ENCODE measurements at places on chromosomes 13 and 19.

DNA sequence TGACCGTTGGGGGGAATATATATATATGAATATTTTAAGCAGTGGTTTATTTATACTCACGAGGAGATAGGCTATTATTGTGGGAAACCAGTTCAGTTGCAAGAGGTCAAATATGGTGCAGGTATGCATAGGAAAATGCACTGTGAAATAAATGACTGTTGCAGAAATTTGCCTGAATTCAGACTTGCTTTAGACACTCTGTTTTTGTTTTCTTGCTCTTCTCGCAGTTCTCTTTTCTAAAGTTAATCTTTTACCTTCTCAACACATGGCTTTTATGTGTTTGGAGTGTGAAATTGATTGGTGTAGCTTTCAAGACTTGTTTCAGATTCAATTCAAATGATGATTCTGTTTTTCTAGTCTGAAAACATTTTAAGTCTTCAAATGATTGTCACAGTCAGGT is 109.7 kb downstream of the LRCH1 start:
- DNase-seq = no peak

DNA sequence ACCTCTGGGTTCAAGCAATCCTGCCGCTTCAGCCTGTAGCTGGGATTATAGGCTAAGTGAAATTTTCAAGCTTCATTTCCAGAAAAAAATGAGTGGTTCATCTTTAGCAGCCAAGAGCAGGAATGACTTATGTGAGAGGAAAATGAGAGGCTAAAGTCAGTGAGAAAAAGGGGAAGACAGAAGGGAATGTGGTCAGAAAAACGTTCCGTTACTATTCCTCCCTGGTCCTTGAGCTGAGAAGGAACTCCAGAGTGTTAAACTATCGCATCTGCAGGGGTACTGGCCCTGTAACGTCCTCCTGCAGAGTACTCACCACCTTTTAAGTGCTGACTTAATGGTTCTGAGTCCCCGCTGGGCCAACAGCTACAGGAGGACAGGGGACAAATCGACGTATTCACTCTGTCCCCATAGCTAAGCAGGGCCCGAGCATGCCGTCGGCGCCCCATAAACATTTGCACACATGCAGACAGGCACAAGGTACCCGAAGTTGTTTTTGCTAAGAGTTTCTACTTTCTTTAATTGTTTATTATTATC is 88.1 kb downstream of the FLT1 start:
- DNase-seq = no peak

DNA sequence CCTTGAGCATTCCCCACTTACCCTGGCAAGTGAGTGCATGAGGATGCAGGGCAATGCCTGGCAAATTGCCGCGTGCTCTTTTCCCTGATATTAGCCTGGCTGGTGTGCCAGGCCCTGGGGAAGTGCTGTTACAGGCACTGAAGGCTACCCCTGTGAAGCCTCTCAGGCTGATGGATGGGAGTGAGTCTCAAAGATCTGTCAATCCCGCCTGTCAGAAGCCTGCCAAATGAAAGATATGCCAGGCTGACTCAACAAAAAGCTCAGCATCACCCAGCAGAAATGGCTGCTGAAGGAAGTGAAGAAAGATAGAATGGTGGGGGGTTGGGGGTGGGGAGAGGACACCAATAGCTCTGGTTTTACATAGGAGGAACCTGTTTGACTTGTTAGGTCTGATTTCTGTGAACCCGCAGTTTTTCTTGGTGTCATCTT is 112.1 kb downstream of the LACC1 start:
- DNase-seq = no peak

GRCh38 chr13:110411688-110412059 is 104.6 kb downstream of the COL4A2 start:
- no peak for DNase-seq

- no peak for DNase-seq
Observed at GRCh38 chr13:36207672-36208071, 6.7 kb downstream of the SOHLH2 start.

DNA sequence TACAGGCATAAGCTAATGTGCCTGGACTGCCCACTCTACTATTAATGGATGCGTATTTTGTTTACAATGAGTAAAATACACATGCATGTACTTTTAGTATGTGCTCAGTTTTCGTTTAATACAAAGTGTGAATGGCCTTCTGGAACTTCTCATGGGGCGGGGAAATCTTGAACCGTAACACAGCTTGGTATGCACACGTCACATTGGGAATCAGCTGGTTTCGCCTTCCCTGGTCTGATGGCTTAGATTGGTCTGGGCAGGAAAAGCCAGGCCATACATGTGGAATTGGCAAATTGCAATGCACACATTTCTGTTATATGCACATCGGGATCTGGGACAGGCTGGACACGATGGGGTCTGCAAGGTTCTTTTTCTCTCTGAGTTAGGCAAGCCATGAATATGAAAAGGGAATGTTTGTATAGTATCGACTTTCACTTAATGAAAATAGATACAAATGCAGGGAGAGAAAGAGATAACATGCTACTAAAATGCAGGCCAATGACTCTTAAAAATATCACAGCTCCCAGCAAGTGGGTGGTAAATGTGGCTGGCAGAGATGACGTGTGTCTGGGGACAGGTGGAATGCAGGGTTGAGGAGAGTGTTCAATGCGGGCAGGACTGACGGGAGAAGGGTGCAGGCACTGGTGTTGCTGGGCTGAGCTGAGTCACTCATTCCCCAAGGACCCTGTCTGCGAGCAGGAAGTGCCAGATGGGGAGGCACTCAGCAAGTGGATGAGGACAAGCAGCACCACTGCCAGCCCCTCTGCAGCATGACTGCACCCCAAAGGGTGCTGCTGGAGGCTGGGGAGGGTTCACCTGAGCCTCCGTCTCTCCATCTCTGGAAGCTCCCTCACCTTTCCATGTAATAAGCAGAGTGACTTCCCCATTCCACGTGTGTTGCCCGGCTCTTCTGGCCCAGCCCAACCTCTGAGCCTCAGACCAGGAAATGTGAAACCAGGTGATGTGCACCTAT is 204.0 kb upstream of the GPR12 start:
- no peak for DNase-seq

DNA sequence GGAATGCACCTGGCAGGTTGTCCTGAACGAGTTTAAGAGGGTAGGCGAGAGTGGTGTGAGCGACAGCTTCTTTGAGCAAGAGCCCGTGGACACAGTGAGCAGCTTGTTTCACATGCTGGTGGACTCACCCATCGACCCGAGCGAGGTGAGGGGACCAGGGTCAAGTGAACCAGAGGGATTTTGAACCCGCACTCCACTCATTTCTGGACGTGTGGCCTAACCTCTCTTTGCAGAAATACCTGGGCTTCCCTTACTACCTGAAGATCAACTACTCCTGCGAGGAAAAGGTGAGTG is 1.7 kb downstream of the CATSPERG start:
- DNase-seq = no peak

- no peak for DNase-seq
Observed at GRCh38 chr13:113110048-113110851, 4.7 kb downstream of the F7 start.

DNA sequence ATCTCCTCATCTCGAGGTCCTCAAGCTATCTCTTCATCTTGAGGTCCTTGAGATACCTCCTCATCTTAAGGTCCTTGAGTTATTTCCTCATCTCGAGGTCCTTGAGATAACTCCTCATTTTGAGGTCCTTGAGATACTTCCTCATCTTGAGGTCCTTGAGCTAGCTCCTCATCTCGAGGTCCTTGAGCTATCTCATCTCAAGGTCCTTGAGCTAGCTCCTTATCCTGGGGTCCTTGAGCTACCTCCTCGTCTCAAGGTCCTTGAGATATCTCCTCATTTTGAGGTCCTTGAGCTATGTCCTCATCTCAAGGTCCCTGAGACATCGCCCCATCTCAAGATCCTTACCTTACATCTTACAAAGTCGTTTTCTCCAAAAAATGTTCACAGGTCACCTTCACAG is 18.7 kb downstream of the VAV1 start:
- no peak for DNase-seq

DNA sequence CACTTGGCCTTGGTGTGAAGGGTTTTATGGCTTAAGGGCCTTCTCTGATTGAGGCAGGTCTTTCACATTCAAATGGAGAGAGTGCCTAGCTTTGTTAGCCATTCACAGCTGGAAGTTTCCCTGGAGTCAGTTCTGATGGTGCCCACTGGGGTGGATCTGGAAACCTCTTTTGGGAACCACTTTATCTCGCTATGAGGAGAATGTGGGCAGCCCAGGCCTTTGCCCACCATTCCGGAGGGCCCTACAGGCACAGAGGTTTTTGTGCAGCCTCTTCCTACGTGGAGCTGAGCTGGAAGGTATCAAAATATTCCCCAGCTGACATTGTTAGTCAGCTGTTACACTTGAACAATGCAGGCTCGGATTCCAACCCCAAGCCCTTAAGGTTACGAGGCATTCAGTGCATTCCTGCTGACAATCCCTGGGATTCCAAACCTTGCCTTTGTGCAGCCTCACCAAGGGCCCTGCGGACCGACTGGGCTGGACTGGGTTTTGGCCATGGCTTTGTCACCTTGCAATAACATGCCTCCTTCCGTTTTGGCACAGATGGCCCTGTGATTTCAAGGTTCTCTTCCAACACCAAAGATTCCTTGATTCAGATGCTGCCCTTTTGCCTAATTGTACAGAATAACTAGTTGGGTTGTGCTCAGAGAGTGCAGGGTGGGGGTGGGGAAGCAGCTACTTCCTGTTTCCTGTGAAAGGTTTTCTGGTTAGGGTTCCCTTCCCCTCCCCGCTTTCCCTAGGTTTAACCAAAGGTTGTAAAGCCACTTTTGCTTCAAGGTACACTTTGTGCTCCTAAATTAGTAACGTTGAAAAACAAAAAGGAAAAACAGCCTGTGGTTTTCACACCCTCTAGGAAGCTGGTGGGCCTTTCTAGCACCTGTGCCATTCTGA is 27.0 kb downstream of the SAE1 start:
- no peak for DNase-seq

DNA sequence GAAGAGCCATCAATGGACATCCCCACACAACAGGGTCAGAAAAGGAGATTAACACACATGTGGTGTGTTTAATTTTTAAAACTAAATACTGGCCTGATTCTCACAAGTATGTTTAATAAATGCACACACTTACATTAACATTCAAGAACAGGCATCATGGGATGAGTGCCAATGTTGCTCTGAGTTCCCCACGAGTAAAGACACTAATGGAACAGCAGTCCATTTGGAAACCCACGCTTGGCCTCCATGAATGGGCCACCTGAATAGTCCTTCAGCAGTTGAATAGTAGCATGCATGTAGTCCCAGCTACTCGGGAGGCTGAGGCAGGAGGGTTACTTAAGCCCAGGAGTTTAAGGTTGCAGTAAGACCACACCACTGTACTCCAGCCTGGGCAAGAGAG is 195.2 kb upstream of the IPO5 start:
- DNase-seq = no peak

DNA sequence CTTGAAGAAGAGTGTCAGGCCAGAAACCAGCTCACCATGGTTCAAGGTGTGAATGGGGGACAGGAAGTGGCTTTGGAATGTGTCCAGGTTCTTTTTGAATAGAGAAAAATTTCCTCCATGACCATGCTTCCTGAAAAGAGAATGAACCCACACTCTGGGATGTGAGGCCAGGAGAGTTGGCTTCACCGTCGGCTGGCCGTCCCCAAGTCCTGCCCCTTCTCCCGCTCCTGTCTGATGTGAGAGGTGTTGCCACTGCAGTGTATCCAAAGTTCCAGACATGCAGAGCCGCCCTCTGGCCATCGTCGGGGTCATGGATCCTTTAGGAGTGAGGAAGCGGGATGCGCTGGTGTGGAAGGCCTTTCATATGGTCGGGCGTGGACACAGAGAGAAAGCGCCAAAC is 101.2 kb downstream of the COL4A2 start:
- DNase-seq = no peak

DNA sequence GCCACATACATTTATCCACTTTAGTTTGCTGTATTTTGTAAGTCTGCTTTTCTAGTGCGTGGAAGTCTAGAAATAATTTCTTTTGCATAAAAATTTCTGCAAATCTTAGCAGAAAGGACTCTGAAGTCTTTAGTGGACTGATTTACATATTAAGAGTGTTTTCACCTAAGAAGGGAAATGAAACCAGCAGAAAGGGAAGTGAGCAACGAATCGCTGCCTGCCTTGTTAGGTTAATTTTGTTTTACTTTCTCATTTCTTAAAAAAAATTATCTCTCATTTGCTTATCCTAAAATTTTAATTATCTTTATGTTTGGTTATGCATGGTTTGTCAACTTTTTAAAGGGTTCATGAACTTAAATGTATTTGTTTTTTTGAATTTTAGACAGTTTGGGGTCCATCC is 767 bp upstream of the GPR18 start:
- no peak for DNase-seq

DNA sequence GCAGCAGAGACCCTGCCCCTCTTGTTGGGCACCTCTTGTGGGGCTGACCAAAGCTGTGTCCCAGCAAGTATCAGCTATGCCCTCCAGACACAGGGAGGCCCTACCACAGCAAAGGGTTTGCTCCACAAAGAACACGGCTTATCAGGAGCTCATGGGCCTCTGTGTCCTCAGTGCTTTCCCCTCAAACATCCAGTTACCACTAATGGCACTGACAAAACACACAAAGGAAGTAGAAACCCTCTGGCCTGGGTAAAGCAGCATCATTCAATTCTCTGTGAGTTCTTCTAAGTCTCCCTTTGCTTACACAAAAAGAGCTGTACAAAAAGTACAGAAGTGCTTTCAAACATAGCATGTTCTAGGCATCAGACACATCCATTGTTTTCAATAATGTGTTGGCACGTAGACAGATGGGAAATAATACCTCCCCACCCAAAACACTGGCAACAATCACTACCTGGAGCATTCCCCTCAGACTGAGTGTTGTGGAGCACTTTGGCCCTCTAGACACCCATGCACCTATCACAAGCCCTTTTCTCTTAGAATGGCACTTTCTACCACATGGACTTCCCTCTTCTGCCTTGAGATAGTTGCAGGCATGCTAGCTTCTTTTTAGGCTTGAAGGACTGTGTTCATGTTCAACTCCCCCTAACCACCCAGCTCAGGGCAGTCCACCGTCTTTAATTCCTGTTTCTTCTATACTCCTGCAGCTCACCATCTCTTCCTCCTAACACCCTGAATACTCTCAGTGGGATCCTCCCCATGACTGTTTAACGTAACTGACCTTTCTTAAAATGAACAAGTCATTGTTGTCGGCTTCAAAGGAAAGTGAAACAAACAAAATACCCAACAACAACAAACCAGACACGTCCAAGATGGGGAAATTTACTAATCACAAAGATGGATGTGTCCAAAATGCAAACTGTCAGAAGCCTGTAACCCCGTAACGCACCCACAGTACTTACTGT is 43.5 kb downstream of the ATP7B start:
- DNase-seq = no peak

- no peak for DNase-seq
Observed at GRCh38 chr13:111361046-111361872, 40.8 kb downstream of the TEX29 start.

GRCh38 chr13:88739195-88739594 is 1068.0 kb downstream of the SLITRK5 start:
- DNase-seq = no peak

GRCh38 chr13:50078895-50079654 is 63.8 kb downstream of the KCNRG start:
- DNase-seq = no peak

Data from GM04504 (cell line).